Liver (tissue), 10 donors: ENCODE measurements at places on chromosomes 2 and 18. TPM values are rescaled to one million over a fixed set of nuclear protein-coding genes. Genes with fewer than 3 reads are reported as not detected.

DNA sequence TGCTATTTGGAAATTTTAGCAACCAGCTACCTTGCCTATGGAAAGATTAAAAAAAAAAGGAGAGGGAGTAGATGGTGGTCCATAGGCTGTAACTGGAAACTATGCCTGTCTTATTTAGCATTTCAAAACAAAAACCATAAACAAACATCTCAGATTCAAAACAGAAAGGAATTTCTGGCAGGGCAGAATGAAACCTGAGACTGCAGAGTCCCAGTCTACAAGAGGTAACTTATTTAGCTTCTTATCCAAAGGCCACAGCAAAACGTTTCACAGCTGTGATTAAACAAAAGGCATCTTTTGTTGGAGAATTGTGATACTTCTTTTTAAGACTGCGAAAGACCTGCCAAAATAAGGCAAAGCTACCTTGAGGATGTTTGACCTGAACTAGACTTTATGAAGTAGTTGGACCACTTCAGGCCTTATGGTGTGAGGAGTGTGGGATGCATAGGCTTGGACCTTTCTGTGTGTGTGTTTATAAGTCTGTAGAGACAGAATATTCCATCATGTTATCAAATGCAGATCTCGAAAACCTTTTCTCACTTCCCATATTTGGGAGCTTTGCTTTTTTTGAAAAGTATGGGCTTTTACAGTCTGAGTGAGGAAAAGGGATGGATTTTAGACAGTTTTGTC lies 11.0 kb downstream of the CRIM1 start:
- no peaks in the 10 kb centered on the region for H3K36me3 ChIP-seq
- H3K4me3 ChIP-seq: no peak overlapping the region
- no peaks in the 10 kb centered on the region for H3K4me1 ChIP-seq
- H3K27ac ChIP-seq: no peak overlapping the region
- no peaks in the 10 kb centered on the region for H3K27me3 ChIP-seq

- H3K36me3 ChIP-seq: no peaks in the 10 kb centered on the region
- no peak overlapping the region for H3K27ac ChIP-seq
- DNase-seq: no peak
- peak overlapping the region; percentile 22 for H3K4me3 ChIP-seq
Observed at GRCh38 chr2:232523682-232524597, 2.0 kb upstream of the CHRND start.

- no peak for DNase-seq
- H3K36me3 ChIP-seq: no peaks in the 10 kb centered on the region
- no peak overlapping the region for H3K27ac ChIP-seq
- H3K27me3 ChIP-seq: no peaks in the 10 kb centered on the region
- no peak overlapping the region for H3K4me3 ChIP-seq
- H3K4me1 ChIP-seq: no peaks in the 10 kb centered on the region
Observed at GRCh38 chr2:238811759-238812158, 36.1 kb upstream of the TWIST2 start.

DNA sequence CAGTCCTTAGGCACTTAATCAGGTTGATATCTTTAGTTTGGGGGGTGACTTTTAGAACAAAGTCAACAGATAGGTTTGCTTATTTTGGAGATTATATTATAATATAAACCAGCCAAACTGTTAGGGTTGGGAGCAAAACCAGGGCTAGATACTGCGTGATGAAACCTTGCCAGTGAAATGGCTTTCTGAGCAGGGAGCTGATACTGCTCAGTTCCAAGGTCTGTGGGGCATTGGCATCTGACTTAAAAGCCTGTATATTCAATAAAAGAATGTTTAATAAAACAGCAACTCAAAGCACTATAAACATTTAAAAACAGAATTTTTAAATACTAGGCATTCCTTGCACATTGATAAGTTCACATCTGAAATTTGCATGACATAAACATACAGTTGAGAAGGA lies 19.3 kb downstream of the PTPRM start:
- no peaks in the 10 kb centered on the region for H3K27me3 ChIP-seq
- H3K27ac ChIP-seq: no peak overlapping the region
- no peaks in the 10 kb centered on the region for H3K36me3 ChIP-seq
- DNase-seq: no peak
- no peaks in the 10 kb centered on the region for H3K4me1 ChIP-seq
- H3K4me3 ChIP-seq: no peak overlapping the region

GRCh38 chr2:45533771-45534170 lies 77.3 kb downstream of the SRBD1 start:
- H3K27ac ChIP-seq: no peak overlapping the region
- peaks cover 3% of the 10 kb centered on the region for H3K36me3 ChIP-seq
- H3K4me1 ChIP-seq: no peaks in the 10 kb centered on the region
- no peak for DNase-seq
- no peaks in the 10 kb centered on the region for H3K27me3 ChIP-seq

Gene MERTK
- polyA plus RNA-seq: 7.4 TPM

Gene DAW1
- polyA plus RNA-seq: not detected

Gene RSAD2
- polyA plus RNA-seq: 2.1 TPM
